ENCODE measurements at places on chromosomes 12 and 14.

- DNase-seq = no peak
Observed at GRCh38 chr12:45205165-45205825, 10.6 kb upstream of the ANO6 start.

DNA sequence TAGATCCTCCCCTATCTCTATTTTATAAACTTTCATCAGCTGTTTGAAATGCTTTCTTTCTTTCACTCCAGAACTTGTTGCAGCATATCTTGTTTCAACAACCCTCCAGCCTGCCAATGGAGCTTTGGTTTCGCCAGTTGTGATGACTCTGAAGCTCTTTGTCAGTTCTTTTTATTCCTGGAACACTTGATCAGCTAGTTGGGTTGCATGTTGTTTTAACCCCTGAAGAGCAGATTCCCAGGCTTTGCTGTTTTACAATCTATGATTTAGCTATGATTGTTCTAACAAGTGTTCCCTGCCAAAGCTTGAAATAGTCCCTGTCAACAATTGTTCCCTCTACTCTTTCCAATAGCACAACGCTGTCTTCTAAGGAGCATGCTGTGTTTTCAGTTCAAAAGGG, 50.6 kb upstream of the FUT8 start:
- no peak for DNase-seq

GRCh38 chr12:71763677-71764379, 9.2 kb downstream of the RAB21 start:
- DNase-seq = no peak

GRCh38 chr12:132740652-132741051, 21.0 kb downstream of the ANKLE2 start:
- no peak for DNase-seq

DNA sequence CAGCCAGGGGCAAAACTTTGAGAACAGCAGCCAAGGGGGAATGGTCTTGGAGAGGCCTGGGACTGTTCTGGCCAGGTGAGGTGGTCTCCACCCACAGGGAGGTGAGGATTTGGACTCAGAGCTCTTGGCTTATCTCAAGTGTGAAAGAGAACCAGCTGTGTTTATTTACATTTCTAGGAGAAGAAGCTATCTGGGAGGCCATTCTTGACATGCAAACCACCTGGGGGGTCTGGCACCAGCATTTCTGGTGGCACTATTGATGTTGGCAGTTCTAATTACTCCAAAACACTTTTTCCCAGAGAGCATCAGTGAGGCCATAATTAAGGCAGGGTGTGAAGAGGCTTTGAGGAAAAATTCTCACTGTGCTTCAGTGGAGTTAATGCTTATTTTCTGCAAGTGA, 95.1 kb downstream of the CAND1 start:
- no peak for DNase-seq

DNA sequence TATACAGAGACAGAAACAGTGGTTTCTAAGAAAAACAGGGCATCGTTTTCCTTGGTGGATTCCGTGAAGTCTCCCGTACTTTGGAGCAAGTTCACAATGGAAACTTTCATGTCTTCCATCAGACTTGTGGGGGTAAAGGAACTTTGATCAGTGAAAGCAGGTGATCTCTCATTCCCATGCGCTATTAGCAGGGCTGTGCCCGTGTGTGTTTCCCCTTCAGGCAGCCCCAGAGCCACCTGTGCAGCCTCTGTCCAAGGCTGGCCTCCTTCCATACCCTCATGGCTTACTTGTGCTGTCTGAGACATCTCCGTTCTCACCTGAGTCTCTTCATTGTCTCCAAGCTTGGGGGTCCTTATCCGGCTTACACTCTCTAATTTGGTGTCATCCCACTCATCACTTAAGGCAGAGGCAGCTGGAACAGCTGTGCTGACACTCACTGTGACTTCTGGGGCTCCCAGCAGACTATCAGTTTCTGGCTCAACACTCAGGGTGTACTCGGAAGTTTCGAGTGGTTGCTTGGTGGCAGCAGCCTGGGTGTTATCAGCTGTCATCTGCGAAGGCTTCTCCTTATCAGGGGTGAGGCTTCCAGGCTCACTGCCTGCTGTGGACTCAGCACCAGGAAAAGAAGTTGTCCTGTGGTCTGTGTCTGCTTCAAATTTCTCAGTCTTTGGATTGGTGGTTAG, 13.8 kb downstream of the ARMH4 start:
- no peak for DNase-seq

- no peak for DNase-seq
Observed at GRCh38 chr12:57452181-57452936, 2.7 kb upstream of the INHBE start.

GRCh38 chr12:13090054-13090453, 13.4 kb downstream of the GSG1 start:
- DNase-seq = no peak

DNA sequence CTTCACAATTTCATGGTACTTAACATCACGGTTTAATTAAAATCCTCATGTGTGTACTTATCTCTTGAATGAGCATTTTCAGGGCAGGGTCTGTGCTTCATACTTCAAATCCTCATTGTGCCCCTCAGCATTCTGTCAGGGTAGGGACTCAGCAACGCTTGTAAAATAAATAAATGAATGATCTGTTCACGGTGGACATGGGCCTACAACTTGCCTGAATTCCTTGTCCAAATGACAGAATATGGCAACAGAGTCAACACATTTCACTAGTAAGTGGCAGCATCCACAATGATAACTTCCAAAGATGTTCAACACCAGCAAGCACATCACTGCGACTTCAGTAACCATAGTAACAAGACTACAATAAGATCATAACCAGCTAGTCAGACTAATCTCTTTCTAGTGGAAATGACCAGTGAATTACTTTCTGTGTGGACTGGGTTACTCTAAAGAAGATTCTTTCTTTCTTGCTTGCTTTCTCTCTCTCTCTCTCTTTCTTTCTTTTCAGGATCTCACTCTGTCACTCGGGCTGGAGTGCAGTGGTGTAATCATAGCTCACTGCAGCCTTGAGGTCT, 14.5 kb upstream of the GNPTAB start:
- DNase-seq = no peak

DNA sequence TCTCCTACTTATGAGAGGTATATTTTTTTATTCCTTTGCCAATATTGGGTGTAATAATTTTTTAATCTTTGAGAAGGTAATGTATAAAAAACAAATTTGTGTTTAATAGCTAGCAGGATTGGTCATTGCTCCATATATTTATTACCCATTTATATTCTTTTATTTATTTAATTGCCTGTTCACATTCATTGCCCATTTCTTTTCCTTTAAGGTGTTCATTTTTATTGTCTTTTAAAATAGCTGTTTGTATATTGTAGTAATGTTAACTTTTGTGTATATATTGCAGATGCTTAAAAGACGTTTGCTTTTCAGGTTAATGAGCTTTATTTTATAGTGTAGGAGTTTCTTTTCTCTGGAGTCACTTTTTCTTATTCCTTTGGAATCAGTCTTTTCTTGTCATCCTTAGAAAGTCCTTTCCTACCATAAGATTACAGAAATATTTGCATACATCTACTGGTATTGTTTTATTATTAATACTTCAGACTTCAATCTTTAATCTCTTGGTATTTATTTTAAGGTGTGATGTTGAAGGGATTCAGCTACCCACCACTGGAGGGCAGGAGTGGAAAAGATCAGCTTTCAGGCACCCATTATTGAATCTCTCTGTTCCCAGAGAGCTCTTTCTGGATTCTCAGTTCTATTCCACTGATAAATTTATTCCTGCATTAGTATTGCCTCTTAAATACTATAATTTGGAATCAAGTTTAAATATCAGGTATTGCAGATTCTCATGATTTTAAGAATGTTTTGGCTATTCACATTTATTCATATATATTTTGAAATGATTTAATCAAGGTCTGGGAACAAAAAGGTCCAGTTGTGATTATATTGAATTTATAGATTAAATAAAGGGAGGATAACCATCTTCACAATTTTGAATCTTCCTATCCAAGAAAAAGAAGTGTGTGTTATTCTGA, 17.3 kb downstream of the PPM1A start:
- peak; percentile 85 for DNase-seq

GRCh38 chr14:91893007-91893406, 25.7 kb upstream of the TC2N start:
- DNase-seq = peak; percentile 87

DNA sequence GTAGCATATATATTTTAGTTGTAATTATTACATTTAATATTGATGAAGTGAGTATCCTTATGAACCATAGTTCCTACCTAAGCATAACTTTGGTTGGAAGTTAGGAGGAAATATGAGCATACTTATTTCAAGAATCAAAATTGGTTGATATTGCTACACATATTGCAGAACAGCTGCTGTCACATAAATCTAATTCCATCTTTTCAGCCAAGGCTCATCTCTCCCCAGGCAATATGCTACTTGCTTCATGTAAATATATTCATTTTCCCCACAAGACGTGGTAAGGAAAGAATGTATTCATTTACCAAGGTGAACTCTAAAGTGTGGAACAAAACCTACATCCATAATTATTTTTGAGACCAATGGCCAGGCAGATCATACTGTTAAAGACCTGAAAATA, 62.5 kb upstream of the HIF1A start:
- DNase-seq = no peak

DNA sequence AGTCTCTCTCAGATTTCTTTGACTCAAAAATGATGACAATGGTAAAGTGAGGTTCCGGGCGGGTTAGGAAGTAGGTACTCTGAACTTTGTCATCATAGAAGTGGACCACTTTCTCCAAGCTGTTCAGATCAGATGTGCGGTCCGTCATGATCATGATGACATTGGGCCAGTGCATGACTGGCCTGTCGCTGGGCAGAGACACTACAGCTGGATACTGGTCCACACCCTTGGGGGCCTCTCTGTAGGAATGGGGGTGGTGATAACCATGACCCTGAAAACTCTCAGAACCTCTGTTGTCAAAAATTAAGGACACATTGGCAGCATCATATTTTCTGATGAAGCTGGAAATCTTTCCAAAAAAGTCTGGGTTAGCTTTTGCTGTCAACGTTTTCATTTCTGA, 28.2 kb downstream of the KICS2 start:
- DNase-seq = no peak

Data from Karpas-422 (cell line).